Pancreas (tissue), 10 donors: ENCODE measurements at places on chromosomes 6 and 20.

DNA sequence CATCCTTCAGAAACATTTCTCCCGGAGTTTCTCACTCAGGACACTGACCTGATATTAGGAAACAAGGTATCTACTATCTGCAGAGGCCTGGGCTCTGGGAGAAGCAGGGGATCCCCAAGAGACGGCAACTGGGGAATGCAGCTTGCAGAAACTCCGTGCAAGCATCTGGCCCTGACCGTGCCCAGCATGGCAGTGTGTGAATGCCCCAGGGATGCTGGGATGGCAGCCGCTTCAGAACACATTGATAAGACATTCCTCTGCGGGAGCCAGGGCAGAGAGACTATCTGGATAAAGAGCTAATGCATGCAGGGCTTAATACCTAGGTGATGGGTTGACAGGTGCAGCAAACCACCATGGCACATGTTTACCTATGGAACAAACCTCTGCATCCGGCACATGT, 55.4 kb downstream of the NFATC2 start:
- DNase-seq, result no peak

GRCh38 chr20:63536241-63536977, 767 bp downstream of the PTK6 start:
- DNase-seq, result peak; percentile 60

- no peak for DNase-seq
These were observed 111.0 kb downstream of the RCAN2 start for GRCh38 chr6:46380152-46380807.

DNA sequence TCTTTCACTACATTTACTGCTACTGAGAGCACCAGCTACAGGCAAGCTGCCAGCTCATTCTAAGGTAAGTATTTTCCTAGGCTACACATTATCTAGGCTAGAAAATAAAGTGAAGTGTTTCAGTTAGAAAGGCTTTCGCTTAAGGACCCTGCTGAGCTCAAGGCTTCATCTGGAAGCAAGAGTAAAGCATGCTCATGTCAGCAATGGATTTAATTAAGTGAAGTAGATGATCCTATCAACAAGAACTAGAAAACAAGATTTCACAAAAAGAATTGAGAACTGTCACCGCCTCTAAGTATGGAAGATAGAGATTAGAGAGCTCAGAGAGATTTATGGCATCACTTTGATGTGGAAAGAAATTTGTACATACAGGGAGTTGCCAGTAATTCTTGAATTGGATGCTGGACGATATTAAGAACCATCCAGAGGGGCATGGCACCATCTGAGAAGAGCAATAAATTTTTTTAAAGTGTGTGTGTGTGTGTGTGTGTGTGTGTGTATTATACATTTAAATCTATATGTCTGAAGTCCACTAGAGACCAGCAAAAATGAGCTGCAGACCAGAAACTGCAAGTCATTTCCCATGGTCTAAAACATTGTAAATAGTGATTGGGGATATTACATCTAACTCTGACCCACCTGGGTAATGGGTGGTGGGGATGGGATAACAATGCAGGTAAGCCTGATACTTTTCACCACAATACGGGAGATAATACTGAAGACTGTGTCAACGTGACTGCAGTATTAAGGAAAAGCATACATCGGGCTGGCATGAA, 105.2 kb upstream of the MAP7 start:
- no peak for DNase-seq

- no peak for DNase-seq
These were observed 86.2 kb downstream of the DNAH8 start for GRCh38 chr6:38801305-38801704.

DNA sequence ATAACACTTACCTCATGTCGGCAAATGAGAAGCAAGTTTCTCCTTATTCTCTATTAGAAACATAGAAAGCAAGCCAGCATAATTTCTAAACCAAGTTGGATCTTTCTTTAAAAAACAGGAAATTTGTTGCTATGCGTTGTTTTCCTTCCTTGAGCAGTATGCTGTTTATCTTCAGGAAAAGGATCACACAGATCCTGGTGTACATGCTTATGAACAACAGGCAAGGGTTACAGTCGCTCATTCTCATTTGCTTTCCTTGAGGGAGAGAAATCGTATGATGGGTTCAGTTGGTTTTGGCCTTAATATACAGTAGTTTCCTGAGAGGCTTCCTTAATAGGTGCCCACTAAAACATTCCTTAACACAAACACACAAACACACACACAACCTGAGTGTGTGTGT, 118.8 kb downstream of the FYN start:
- DNase-seq, result no peak

DNA sequence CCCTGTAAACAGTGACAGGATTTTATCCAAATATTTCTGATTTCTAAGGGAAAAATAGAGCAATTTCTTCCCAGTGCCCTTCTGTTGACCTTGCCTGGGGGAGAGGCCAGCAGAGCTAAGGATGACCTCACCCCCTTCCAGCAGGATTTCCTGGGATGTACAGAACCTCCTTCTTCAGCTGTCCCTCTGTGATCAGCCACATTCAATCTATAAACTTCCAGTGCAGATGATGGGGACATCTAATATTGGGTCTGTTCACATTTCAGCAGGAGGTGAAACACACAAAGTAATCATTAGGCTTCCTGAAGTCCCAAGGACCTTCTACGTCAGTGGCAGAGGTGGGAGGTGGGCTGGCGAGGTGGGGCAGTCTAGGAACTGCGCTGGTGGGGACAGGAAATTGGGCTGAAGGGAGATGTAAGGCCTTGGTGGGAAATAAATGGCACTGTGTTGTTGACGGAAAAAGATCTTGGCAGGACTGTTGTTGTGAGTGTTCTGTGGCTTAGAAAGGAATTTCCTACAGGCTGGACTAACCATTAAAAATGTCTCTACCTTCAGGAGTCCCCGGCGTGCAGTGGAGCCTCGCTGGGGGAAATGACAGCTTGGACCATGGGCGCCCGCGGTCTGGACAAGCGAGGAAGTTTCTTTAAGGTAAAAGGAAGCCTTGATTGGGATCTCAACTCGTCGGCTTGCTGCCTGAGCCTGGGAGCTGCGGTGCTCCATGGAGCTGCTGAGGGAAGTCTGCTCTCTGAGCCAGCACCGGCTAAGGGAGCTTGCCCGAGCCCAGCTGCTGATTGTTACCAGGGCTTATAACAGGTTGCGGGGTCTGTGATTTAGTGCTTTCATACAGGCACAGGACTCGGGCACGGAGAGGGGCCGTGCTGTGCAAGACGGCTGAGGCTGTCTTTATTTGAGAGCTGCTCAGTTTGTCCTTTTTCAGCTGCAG, 127.9 kb upstream of the NAA20 start:
- peak; percentile 18 for DNase-seq

- no peak for DNase-seq
These were observed 133.9 kb downstream of the UTRN start for GRCh38 chr6:144418959-144419545.

DNA sequence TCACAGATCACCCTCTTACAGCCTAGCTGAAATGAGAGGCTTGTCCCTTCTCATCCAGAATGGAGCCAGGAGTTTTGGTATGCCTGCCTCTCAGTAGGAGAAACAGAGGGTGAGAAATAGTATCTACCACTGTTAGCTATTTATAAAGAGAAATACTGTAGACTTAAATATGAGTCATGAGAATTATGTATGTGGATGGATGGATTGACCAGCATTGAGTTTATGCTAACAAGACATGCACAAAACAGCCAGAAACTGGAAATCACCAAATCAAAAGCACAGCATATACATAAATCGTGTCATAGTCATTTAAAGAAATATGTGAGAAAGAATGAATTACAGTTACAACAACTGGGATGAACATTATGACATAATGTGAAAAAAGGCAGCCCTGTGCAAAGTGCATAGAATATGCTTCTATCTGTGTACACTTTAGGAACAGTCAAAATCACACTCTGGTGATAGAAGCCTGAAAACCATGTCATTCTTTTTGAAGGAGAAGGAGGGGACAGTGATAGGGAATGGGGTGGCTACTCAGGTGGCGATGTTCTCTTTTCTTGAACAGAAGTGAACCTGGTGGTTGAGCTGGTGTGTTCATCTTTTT, 79.8 kb upstream of the KIF25 start:
- DNase-seq, result no peak

- DNase-seq, result no peak
These were observed 102.6 kb downstream of the IBTK start for GRCh38 chr6:82144852-82145340.

- no peak for DNase-seq
These were observed 107.0 kb downstream of the TNFRSF21 start for GRCh38 chr6:47202644-47203205.

DNA sequence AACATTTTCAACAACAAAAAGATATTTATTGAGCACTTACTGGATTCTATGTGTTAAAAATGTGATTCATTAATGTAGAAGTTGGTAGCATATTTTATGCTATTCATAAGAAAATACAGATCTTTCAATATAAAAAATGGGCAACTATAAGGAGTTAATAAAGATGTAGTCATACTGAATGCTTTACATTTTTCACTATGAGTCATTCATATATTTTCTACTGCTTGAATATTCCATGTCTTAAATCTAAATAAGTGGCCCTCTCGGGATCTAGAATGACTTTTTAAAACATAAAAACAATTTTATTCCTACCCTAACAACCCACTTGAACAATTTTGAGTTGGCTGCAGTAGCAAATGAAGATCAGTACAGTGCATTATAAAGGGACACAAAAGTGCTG, 362.1 kb downstream of the PHF3 start:
- no peak for DNase-seq

- no peak for DNase-seq
These were observed 2.6 kb downstream of the CST4 start for GRCh38 chr20:23686046-23686750.

GRCh38 chr6:87913974-87914373, 133.7 kb upstream of the SPACA1 start:
- no peak for DNase-seq

- no peak for DNase-seq
These were observed 66.3 kb upstream of the TNFAIP3 start for GRCh38 chr6:137800762-137801161.

DNA sequence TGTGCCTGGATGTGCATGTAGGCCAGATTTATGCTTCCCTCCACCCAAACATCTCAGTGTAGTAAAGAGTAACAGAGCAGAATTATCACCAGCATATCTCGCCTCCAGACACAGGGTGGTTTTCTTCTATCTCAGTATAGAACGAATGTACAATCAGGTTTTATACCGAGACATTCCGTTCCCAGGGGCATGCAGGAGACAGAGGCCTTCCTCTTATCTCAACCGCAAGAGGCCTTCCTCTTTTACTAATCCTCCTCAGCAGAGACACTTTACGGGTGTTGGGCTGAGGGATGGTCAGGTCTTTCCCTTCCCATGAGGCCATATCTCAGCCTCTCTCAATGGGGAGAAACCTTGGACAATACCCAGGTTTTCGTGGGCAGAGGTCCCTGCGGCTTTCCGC, 36.4 kb upstream of the MC3R start:
- DNase-seq, result no peak

- DNase-seq, result no peak
These were observed 10.7 kb downstream of the ZBTB24 start for GRCh38 chr6:109472132-109472995.

GRCh38 chr20:37911838-37912281, 8.9 kb downstream of the VSTM2L start:
- DNase-seq, result no peak

- DNase-seq, result no peak
These were observed 48.8 kb upstream of the TAF8 start for GRCh38 chr6:42001506-42001905.

- no peak for DNase-seq
These were observed 1516.4 kb upstream of the DEFB115 start for GRCh38 chr20:29740951-29741593.

DNA sequence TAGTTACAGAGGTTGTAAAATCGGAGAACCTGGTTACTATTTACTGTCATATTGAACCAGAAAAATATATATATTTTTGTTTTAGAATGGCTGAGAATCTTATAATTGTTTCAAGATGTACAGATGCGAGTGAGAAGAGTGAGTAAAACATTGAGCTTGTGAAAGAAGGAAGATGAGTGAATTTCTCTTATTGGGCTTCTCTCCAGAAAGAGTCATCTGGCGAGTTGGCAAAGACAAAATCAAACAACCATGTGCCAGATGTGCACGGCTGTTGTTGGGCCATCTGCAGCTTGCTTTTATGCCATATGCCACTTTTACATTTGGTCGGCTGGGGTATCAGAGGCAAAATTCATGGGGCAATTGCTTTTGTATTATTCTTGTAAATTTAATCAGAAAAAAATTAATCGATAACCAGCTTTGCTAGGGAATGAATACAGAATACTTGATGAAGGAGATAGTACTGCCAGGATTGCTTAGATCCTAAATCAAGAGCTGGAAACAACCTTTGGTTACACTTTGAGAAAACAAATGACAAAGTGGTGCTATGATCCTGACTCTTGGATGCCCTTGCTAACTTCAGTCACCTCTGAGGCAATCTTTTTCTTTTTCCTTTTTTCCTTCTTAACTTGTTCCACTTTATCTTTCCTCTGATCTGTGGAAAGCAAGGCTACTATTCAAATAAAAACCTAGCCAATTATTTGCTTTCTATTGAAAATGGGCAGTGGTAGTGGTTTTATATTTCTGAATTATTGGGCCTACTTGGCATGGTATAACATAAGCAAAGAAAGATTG, 97.1 kb upstream of the GRIK2 start:
- no peak for DNase-seq

- no peak for DNase-seq
These were observed 334.6 kb downstream of the ESR1 start for GRCh38 chr6:152142105-152142504.

- DNase-seq, result no peak
These were observed 16.3 kb upstream of the OR2B6 start for GRCh38 chr6:27940766-27941165.

GRCh38 chr6:53311586-53311935, 37.2 kb downstream of the ELOVL5 start:
- no peak for DNase-seq

- DNase-seq, result no peak
These were observed 35.0 kb upstream of the ZFAND3 start for GRCh38 chr6:37784585-37784967.

- DNase-seq, result no peak
These were observed 230.3 kb downstream of the PKHD1 start for GRCh38 chr6:51857134-51857533.

GRCh38 chr6:24255676-24256075, 102.2 kb downstream of the DCDC2 start:
- DNase-seq, result no peak

- DNase-seq, result no peak
These were observed 116.9 kb upstream of the EMILIN3 start for GRCh38 chr20:41483553-41483930.

GRCh38 chr20:13567663-13568062, 71.1 kb downstream of the TASP1 start:
- DNase-seq, result no peak

GRCh38 chr6:124924333-124924759, 37.9 kb upstream of the RNF217 start:
- no peak for DNase-seq

DNA sequence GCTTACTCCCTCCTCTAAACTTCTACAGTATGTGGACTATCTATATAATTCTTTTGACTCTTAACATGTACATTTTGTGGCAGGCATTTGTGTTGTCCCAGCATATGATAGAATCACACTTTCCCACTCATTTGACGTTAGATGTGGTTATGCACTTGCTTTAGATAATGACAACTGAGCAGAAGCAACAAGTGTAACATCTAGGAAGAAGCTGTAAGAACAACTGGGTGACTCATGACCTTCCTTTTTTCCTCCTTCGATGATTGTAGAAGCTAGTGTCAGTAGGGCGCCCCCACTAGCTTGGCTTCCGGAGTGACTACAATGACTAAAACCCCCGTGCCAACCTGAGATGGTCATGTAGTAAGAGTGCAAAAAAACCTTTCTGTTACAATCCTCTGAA, 74.6 kb upstream of the CEP85L start:
- no peak for DNase-seq

GRCh38 chr6:101666256-101666655, 272.7 kb downstream of the GRIK2 start:
- no peak for DNase-seq

GRCh38 chr6:53568776-53569616, 24.1 kb upstream of the GCLC start:
- no peak for DNase-seq
